AG09309 (cell line): ENCODE measurements at places on chromosomes 11 and 22.

- DNase-seq: no peak
Observed at GRCh38 chr11:6666302-6667183, 10.9 kb upstream of the DCHS1 start.

DNA sequence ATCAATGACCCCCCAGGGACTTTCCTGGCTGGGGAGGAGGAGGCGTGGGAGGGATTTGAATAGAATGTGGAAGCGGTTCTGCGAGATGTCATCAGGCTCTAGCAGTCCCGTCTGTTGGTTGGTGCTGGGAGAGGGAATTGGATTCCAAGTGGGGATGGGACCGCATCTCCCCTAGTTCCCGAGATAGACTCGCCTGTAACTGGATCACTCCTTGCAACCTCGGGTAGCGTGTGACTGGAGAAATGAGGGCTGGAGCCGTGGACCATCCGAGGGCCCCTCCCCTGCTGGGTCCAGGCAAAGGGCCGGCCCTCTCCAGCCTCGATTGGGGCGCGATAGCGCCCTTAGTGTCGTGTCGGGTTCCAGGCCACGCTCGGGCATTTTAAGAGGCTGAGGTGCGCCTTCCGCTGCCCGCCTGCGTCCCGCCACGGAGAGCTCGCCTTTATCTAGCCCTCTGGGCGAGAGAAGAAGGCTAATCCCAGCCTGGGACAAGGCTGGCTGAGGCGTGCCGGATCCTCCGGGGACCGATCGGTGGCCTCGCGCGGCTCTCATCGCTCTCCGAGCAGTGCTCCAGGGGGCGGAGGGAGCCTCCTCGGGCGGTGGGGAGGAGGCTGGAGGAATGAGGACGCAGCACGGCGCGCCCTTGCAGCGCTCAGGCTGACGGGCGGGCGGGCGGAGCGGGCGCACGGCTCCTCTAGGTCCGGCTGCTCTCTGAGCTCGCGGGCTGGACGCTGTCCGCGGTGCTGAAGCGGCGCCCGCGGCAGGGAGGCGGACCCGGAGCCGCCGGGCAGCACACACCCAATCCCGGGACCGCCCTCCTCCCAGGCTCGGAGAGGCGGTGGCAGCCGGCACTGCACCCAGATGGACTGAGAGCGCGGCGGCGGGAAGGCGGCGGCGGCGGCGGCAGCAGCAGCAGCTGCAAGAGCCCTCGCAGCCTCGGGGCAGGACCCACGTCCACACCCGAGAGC, 107.8 kb downstream of the OSBP2 start:
- DNase-seq: peak; percentile 56

DNA sequence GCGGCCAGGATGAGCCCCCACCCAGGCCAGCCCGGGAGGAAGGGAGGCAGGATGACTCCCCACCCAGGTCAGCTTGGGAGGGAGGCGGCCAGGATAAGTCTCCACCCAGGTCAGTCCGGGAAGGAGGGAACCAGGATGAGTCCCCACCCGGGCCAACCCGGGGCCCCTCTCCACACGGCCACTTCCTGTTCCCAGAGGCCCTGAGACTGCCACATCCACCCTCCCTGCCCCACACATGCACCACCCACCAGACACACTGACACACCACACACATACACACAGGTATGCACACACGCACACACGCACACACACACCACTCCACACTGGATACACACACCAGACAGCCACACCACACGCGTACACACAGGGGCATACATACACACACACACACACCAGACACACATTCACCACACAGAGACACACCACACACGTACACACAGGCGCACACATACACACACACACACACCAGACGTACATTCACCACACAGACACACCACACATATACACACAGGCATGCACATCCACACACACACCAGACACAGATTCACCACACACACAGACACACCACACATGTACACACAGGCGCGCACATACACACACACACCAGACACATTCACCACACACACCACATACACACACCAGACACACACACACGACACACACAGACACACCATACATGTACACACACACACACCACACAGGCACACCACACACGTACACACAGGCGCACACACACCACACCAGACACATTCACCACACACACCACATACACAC, 84.9 kb upstream of the PRR5 start:
- no peak for DNase-seq

DNA sequence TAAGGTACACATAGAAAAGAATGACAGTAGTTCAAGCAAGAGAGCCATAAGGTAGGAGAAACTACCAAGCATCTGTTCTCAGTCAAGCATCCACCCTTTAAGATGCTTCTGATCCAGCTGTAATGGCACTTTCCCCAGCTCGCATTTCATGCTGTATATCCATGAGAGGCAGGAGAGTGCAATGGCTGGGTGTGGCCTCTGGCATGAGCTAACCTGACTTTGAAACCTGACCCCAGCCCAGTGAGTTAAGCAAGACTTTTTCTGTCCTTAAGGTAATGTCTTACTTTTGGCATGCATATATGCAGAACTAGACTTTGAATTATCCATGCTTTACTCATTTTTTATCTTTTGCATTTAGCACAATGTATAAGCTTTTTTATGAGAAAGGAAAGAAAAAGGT, 79.8 kb upstream of the CNTN5 start:
- DNase-seq: no peak
